ENCODE measurements at places on chromosomes 3 and 15. TPM values are rescaled to one million over a fixed set of nuclear protein-coding genes. Genes with fewer than 3 reads are reported as not detected.
A peak's percentile ranks its signal among the peaks of the same experiment; 100 is the strongest.

Gene GHSR
- total RNA-seq = not detected

GRCh38 chr15:93372208-93372864 is 283.3 kb upstream of the RGMA start:
- no peak for DNase-seq

Gene IGF2BP2
- 104 TPM for total RNA-seq

GRCh38 chr15:65856821-65857455 is 12.4 kb upstream of the RAB11A start:
- peak; percentile 51 for DNase-seq

Gene TICRR
- 8.0 TPM for total RNA-seq

DNA sequence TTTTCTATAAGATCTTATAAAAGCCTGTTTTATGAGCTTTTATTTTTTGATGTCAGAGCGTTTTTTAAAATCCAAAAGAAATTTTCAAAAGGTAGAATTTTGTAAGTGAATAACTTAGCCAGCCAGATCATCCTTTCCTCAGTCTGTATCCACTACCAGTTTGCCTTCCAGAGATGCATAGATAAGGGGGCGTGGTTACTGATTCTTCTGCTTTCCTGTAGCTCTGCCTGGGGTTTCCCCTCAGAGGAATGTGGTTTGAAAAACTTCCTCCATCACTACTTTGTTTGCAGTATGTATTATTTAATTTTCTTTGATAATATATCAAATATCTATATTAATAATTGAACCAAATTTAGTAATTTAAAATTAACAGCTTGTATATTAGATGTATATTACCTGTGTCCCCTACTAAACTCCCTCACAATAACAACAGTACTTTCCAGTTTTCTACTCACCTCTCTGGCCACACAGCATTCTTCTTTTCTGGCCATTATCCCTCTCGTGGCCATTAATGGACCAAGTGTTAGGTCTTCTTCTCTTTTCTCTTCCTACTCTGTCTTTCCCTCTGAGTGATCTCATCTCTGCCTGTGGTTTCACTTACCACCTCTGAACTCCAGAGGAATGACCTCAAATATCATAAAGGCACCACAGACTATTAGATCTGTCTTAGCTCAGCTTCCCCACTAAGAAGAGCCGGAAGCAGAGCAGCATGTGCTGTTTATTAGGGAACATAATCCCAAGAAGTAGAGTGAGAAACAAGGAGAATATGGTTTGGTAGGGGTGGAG is 239.7 kb downstream of the UBE2E2 start:
- peak; percentile 71 for DNase-seq

Gene SFMBT1
- 5.3 TPM for total RNA-seq

- no peak for DNase-seq
Measured at GRCh38 chr3:132635052-132635451, 24.6 kb downstream of the ACAD11 start.

GRCh38 chr15:78565951-78566774 is 843 bp downstream of the CHRNA5 start:
- DNase-seq = peak; percentile 38

DNA sequence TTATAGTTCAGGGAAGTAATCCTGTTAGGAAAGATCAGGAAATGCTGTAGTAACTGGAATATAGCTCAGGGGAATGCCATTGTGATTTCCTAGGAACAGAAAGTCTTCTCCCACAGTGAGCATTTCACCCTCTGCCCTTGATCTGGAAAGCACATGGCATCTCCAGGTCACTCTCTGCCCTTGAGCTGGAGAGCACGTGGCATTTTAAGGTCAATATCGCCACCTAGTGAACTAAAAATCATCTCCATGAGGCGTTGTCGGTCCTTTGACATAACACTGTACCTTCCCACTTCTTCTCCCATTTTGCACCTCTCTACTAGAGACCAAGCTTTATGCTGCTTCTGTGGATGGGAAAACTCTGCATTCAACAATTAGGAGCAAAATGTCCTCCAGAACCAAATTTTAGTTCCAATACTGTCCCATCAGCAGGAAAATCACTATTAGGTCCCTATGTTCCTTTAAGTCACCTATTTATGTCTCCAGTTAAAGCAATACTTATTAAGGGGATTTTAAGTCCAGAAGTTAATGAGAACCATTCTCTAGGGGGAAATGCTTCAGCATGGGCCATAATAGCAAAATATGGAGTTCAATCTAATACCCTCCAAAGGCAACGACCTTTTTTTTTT is 54.7 kb upstream of the GK5 start:
- peak; percentile 86 for DNase-seq

Gene CD200R1
- not detected for total RNA-seq

GRCh38 chr3:23710555-23710954 is 95.2 kb upstream of the UBE2E1 start:
- peak; percentile 27 for DNase-seq

- no peak for DNase-seq
Measured at GRCh38 chr3:97291901-97292300, 472.7 kb upstream of the ARL6 start.

Gene ARL14
- total RNA-seq = not detected

DNA sequence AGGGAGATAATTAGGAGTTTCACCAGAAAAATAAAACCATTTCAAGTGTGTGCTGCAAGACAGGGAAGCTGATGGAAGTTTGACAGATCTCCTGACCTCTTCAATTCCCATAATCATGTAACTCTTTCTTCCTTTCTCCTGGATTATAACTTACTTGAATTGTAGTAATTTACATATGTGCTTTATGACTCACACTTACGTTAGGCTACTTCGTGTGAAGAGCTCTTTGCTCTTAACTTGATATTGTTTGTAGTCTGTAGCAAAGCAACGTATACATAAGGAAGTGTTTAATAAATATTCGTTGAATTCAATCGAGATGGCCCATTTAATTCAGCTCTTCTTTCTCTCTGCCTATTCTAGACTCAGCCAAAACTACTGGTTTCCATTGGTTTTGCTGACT is 23.5 kb downstream of the ROBO2 start:
- no peak for DNase-seq
